ENCODE measurements at places on chromosomes 11 and 22. TPM values are rescaled to one million over a fixed set of nuclear protein-coding genes. Genes with fewer than 3 reads are reported as not detected.

JAM3 gene
- total RNA-seq: 117 TPM

ZNF280B gene
- 0.13 TPM for total RNA-seq

NECTIN1 gene
- total RNA-seq: 4.5 TPM

HSPB2 gene
- 0.79 TPM for total RNA-seq

TRIM49 gene
- total RNA-seq: not detected

KCNE3 gene
- total RNA-seq: 2.6 TPM

TRIM51 gene
- total RNA-seq: not detected

ZFTA gene
- total RNA-seq: 19.2 TPM

DNAL4 gene
- total RNA-seq: 20.3 TPM

HBB gene
- not detected for total RNA-seq

TMEM121B gene
- 0.20 TPM for total RNA-seq

ROBO4 gene
- 1.2 TPM for total RNA-seq

ISX gene
- total RNA-seq: not detected

PGGHG gene
- total RNA-seq: 14.9 TPM

P2RY6 gene
- total RNA-seq: 1.5 TPM

PDE2A gene
- total RNA-seq: 5.2 TPM

LAMTOR1 gene
- 68.1 TPM for total RNA-seq

KRTAP5-10 gene
- total RNA-seq: not detected

SNRPD3 gene
- total RNA-seq: 155 TPM

RFPL1 gene
- total RNA-seq: not detected

ST14 gene
- total RNA-seq: not detected

TIMP3 gene
- total RNA-seq: 195 TPM

MOGAT2 gene
- total RNA-seq: not detected

OR5B17 gene
- not detected for total RNA-seq

PATE2 gene
- 0.20 TPM for total RNA-seq

CARS1 gene
- 85.3 TPM for total RNA-seq

RNF26 gene
- 15.6 TPM for total RNA-seq

RAG2 gene
- total RNA-seq: not detected

SLC22A12 gene
- total RNA-seq: not detected

EPS8L2 gene
- 44.8 TPM for total RNA-seq

PKP3 gene
- 0.56 TPM for total RNA-seq

PGR gene
- total RNA-seq: 1.5 TPM

HOATZ gene
- not detected for total RNA-seq

MUC5B gene
- total RNA-seq: not detected

ACCS gene
- 8.5 TPM for total RNA-seq

MS4A14 gene
- not detected for total RNA-seq

PARVA gene
- total RNA-seq: 71.7 TPM

FGF19 gene
- not detected for total RNA-seq

P4HA3 gene
- total RNA-seq: 39.1 TPM

PGA5 gene
- total RNA-seq: 0.65 TPM

MRGPRX2 gene
- total RNA-seq: not detected

DENND6B gene
- total RNA-seq: 3.3 TPM

CBL gene
- 16.2 TPM for total RNA-seq

HNRNPUL2 gene
- total RNA-seq: 15.4 TPM

TUB gene
- 16.4 TPM for total RNA-seq

C22orf15 gene
- total RNA-seq: 1.4 TPM

PRODH gene
- under 0.01 TPM for total RNA-seq

TBC1D22A gene
- 16.9 TPM for total RNA-seq
